ENCODE measurements at places on chromosomes 7 and 10.

DNA sequence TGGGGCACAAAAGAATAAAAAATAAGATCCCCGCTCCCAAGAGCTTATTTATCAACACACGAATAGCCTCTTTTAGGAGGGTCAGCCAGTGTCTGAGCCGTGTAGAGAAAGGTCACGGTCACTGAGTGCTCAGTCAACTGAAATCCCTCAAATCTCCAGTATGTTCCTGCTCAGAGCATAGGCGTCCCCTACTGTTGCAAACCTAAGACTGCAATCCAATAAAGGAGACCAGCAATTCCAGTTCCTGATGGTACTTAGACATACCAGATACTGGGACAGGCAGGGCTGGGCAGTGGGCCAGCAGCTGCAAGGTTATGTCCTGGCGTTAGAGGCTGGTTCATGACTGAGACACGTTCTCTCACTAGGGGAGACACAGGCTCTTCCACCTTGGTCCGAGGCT, 93.6 kb downstream of the CACNB2 start:
- DNase-seq: no peak

- DNase-seq: no peak
These were observed 112.1 kb downstream of the PRKG1 start for GRCh38 chr10:51186361-51186760.

DNA sequence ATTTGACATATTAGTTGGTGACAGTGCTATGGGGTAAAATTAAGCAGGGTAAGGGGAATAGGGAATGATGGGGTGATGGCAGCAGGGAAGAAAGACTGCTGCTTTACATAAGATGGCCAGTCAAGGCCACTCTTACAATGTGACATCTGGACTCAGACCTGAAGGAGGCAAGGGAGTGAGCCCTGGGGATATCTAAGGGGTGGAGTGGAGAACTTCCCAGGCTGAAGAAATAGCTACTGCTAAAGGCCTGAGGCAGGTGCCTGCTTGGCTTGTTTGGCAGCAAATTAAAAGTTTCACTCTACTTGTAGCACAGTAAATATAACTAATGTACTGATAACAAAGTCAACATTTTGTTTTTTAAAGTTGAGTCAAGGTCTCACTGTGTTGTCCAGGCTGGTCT, 93.5 kb downstream of the IDE start:
- no peak for DNase-seq

DNA sequence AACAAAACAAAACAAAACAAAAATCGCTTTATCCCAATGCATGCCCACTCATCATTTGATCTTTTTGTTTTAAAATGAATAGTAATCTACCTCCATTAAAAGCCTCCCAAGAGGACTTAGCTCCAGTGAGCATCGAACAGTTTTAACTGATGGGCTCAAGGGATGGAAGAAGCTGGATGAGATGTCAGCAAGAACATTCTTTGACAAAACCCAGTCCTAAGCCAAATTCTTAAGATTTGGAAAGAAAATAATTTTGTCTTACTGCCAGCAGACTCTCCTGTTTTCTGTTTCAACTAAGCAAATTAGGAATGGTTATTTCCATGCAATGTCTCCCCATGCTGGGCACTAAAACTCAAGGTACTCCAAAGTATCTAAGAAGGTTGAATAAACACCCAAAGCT, 127.3 kb downstream of the RNLS start:
- DNase-seq: no peak

- no peak for DNase-seq
These were observed 1140.9 kb downstream of the XPNPEP1 start for GRCh38 chr10:108782411-108782810.

All from stimulated activated CD8-positive, alpha-beta memory T cell treated with anti-CD3 and anti-CD28 coated beads, Interleukin-4, amount 100 ng/mL, for 1 hour (primary cell).